T-helper 2 cell (primary cell): ENCODE measurements at places on chromosomes 5 and 9.

DNA sequence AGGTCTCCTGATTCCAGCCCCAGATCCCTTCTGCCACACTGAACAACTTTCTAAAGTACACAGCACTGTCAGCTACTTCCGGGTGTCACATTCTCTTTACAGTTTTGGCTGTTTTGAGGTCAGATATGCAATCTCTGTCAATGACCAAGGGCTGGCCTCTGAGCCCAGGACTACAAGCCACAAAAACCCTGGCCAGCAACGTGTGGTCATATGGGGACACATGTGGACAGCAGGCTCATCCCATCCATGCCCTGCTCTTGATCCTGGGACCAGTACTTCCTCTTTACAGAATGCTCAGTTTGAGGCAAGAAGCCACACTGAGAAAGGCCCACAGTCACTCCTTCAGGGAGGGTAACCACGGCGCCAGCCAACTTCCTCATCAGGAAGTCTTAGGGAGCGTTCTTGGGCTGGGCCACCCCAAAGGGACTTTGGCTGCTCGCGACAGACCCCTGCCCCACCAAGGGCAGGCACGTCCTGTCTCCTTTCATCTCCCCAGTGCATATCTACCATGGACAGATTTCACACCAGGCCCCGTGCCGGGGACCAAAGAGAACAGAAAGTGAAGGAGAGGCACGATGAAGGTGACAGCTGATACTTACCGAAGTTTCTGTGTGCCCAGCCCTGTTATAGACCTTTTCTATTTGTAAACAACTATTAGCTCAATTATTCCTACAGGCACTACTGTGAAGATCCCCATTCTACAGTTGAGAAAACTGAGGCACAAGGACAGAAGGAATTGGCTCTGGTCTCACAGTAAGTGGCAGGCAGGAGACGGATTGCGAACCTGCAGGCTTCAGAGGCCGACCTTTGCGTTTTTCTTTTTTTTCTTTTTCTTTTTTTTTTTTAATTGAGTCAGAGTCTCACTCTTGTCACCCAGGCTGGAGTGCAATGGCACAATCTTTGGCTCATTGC lies 37.3 kb downstream of the STK10 start:
- DNase-seq, result no peak

DNA sequence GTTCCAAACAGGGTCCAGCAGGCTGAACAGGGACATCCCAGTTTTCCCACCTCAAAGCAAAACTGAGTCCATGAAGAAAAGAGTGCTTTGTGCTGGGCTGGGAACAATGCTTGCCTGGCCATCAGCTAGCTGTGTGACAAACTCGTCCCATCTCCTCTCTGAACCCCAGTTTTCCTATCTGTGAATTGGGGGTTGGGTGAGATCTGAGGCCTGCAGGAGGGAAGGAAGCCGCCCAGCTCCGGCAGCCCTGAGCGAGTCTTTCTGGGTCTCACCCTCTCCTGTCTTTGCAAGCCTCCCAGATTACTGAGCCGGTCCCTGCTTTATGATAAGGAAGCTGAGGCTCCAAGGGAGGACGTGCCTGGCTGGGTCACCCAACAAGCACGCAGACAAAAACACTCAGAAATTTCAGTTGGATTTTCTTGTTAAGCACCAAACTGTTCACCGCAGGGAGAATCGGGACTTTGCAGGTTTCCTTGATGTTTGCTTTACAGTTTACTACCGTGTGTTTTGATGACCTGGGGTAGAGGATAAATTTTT lies 82.6 kb upstream of the LMX1B start:
- DNase-seq, result no peak

GRCh38 chr9:134346151-134346550 lies 19.9 kb downstream of the RXRA start:
- DNase-seq, result no peak

GRCh38 chr5:34556509-34556782 lies 99.7 kb upstream of the RAI14 start:
- DNase-seq, result no peak

GRCh38 chr5:100562821-100563220 lies 27.6 kb downstream of the FAM174A start:
- DNase-seq, result no peak

DNA sequence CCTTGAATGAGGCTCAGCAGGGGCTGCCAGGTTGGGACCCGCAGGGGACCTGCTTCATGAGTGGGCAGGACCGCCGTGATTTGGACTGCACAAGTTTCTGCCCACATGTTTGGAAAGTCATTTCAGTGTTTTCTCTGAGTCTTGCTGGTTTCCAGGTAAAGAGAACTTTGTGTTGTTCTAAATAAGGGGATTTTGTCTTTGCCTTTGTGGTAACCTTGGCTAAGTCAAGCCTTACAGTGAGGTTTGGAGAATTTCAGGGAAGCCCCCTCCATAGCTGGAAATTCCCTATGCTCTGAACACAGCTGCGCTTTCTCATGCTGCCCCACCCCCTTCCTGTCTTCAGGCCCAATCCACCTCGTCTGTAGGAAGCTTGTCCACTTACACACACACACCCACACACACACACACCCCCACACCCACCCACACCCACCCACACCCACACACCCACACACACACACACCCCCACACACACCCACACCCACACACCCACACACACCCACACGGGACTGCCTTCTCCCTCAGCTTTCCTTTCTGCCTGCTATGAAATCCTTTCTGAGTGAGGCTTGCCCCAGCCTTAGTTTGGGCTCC lies 270.1 kb downstream of the HSPA4 start:
- peak; percentile 14 for DNase-seq

GRCh38 chr9:13804532-13804931 lies 509.4 kb downstream of the NFIB start:
- DNase-seq, result no peak
